ENCODE measurements at places on chromosomes 12 and 14. TPM values are rescaled to one million over a fixed set of nuclear protein-coding genes. Genes with fewer than 3 reads are reported as not detected.

TC2N gene
- total RNA-seq: 2.1 TPM

BLOC1S1 gene
- 99.4 TPM for total RNA-seq

RPL10L gene
- not detected for total RNA-seq

LIN7A gene
- 27.7 TPM for total RNA-seq

TMEM229B gene
- 0.37 TPM for total RNA-seq

TRIM9 gene
- total RNA-seq: 4.4 TPM

DIO2 gene
- total RNA-seq: 240 TPM

CAPZA3 gene
- total RNA-seq: not detected

TAS2R31 gene
- total RNA-seq: 4.9 TPM

HNF1A gene
- total RNA-seq: not detected

HEBP1 gene
- 56.7 TPM for total RNA-seq

CLEC6A gene
- total RNA-seq: not detected

DNAH10 gene
- 0.29 TPM for total RNA-seq

VCPKMT gene
- total RNA-seq: 10.1 TPM

B3GNT4 gene
- 0.64 TPM for total RNA-seq

TAS2R7 gene
- total RNA-seq: not detected

DPPA3 gene
- not detected for total RNA-seq

TSPAN19 gene
- not detected for total RNA-seq

SLC5A8 gene
- not detected for total RNA-seq

LRRC10 gene
- total RNA-seq: not detected

CABP1 gene
- not detected for total RNA-seq

EID3 gene
- 2.8 TPM for total RNA-seq

AQP2 gene
- not detected for total RNA-seq

SOAT2 gene
- not detected for total RNA-seq

IL31 gene
- not detected for total RNA-seq

KRT3 gene
- not detected for total RNA-seq

ERP29 gene
- 133 TPM for total RNA-seq

CINP gene
- total RNA-seq: 30.7 TPM

IL23A gene
- total RNA-seq: not detected

SRRM4 gene
- not detected for total RNA-seq

LMNTD1 gene
- total RNA-seq: not detected

ZFC3H1 gene
- 38.8 TPM for total RNA-seq

WNT5B gene
- total RNA-seq: 99.5 TPM

PKP2 gene
- total RNA-seq: 2.1 TPM

CDH24 gene
- 13.3 TPM for total RNA-seq

KRT81 gene
- total RNA-seq: 0.50 TPM

SIX6 gene
- total RNA-seq: not detected

SAMD4A gene
- total RNA-seq: 36.5 TPM

CACNA2D4 gene
- not detected for total RNA-seq

RFX4 gene
- not detected for total RNA-seq

SPTB gene
- total RNA-seq: 0.26 TPM

KRT77 gene
- total RNA-seq: not detected

UNC79 gene
- total RNA-seq: 0.08 TPM

RDH16 gene
- total RNA-seq: 0.16 TPM

KRT82 gene
- total RNA-seq: not detected

LARP4 gene
- 42.1 TPM for total RNA-seq

TRHDE gene
- 0.21 TPM for total RNA-seq

ZC2HC1C gene
- 1.0 TPM for total RNA-seq

CACNA1C gene
- 59.1 TPM for total RNA-seq

SLC6A12 gene
- not detected for total RNA-seq

DPF3 gene
- total RNA-seq: 5.3 TPM

GPD1 gene
- total RNA-seq: 0.43 TPM

REP15 gene
- 1.6 TPM for total RNA-seq

MOK gene
- total RNA-seq: 5.8 TPM

UBE3B gene
- total RNA-seq: 33.0 TPM

HOXC12 gene
- not detected for total RNA-seq

AVPR1A gene
- total RNA-seq: 1.7 TPM

ACSM4 gene
- total RNA-seq: not detected

PMCH gene
- total RNA-seq: not detected
